ENCODE measurements at places on chromosomes 16 and 17.

DNA sequence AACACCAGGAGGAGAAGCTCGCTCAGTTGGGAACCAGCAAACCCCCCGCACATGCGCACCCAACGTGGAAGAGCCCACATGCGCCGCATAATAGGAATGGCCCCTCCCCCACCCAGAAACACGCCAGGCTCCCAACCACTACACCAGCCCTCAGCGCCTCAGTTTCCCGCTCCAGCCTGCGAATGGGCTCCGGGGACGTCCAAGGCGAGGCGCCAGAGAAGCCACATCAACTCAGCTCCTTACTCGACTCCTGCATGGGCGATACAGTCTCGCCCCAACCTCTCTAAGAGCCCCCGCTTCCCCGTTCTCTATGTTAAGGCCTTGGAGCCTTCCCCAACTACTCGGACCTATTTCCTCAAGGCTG, 504 bp downstream of the SRSF1 start:
- DNase-seq, result no peak

- DNase-seq, result no peak
Measured at GRCh38 chr16:82082543-82083244, 47.6 kb downstream of the HSD17B2 start.

DNA sequence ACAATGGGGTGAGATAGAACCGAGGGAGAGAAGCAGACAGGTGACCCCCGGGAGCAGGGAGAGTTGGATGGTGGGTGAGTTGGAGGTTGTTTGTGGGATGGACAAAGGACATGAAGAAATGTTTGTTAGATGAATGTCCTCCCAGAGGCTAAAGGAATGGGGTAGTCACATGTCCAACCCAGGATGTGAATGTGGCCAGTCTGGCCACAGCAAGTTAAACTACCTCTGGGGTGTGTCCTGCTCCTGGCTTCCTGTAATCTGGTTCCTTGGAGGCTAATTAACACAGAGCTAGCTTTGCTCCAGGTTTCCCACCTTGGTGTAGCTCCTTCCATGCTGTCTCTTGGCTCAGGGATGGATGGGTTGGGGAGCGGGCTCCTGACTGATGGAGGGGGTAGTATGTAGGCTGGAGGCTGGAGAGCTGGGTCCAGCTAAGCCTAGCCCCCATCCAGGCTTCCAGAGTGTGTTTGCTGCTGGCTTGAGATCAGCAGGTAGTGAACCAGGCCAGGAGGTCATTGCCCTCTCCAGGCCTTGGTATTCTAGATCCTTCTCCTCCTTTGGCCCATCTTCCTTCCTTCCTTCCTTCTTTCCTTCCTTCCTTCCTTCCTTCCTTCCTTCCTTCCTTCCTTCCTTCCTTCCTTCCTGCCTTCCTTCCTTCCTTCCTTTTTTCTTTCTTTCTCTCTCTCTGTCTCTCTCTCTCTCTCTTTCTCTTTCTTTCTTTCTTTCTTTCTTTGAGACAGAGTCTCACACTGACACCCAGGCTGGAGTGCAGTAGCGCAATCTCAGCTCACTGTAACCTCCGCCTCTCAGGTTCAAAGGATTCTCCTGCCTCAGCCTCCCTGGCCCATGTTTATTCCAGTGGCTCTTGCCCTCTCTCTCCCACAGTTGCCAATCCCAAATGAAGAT, 28.0 kb upstream of the UBE2G1 start:
- DNase-seq, result no peak

DNA sequence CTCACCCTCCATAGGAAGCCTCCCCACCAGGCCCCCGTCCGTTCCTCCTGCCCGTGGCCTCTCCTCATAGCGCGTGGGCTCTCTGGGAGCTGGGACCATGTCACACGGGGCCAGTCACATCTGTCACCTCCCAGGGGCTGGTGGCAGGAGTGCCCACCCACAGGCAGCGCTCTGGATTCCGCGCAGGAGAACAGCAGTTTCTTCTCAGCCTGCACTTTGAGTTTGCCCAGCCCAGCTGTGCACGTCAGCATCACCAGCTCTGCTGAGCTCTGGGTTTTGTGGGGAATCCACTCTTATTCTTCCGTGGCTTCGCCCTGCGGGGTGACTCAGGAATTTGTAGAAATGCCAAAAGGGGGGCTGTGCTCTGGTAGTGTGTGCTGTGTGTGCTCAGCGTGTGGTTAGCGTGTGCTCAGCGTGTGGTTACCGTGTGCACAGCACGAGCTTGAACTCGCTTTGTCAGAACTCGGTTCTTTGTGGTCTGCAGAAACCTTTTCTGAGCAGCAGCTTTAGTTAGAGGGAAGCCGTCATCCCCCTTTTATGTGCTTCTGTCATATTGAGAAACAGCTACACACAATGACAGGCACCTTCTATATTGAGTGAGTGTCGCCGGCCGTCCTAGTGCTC, 3.2 kb downstream of the ACSF3 start:
- no peak for DNase-seq

GRCh38 chr17:58576679-58577367, 62.4 kb upstream of the MTMR4 start:
- no peak for DNase-seq

DNA sequence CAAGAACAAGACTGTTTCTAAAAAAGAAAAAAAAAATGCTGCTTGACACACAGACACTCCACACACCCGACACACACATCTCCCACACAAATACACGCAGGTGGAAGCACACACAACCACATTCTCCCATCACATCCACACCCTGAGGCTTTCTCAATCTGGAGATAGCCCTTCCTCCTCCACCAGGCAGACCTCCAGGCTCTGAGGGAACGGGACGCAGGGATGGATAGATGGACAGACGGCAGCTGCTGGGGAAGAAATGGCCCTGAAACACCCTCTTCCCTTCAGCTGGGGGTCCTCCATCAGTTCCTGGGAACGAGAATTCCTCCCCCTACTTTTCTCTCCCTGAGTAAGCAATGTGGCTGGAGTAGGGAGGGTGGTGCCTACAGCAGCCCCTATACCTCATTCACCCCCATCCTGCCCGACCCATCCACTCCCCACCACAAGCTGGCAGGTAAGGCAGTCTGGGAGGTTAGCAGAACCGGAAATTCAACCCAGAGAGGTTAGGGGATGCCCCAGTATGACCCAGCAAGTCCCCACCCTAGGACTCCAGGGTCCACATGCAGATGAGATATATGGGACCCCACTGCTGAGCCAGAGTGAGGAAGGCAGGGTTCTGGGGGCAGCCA, 4.1 kb upstream of the LITAFD start:
- no peak for DNase-seq

GRCh38 chr16:65195998-65196397, 74.1 kb upstream of the CDH11 start:
- DNase-seq, result no peak

DNA sequence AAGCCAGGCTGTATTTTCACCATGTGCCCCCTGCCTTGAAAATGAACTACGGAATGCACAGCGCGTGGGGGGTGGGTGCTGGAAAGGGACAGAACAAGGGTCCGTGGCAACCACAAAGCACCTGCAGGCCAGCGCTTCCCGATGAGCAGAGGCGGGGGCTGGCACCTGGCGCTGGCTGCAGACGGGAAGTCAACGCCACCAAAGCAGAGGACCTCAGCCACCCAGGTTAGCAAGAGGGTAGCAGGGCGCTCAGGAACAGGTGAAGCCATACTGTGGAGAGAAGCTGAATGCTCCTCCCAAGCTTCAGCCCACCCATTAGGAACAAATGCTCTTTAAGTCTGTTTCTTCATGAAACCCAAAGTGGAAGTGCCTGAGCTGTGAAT, 64.7 kb downstream of the KLHDC4 start:
- DNase-seq, result no peak

DNA sequence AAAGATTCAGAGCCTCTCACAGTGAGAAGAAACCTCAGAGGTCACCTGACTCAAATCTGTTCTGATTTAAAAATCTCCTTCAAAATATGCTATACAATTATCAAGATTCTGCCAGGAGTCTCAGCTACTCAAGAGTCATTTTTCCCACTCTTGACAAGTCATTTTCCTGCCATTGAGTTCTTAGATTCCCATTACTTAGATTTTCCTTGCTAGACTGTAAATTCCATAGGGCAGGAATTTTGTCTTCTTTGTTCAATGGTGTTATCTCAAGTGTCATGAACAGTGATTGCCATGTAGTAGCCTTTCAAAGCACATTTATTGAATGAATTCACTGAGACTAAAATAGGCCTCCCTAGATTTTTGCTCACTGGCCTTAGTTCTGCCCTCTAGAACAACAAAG, 95.9 kb downstream of the PCTP start:
- no peak for DNase-seq

DNA sequence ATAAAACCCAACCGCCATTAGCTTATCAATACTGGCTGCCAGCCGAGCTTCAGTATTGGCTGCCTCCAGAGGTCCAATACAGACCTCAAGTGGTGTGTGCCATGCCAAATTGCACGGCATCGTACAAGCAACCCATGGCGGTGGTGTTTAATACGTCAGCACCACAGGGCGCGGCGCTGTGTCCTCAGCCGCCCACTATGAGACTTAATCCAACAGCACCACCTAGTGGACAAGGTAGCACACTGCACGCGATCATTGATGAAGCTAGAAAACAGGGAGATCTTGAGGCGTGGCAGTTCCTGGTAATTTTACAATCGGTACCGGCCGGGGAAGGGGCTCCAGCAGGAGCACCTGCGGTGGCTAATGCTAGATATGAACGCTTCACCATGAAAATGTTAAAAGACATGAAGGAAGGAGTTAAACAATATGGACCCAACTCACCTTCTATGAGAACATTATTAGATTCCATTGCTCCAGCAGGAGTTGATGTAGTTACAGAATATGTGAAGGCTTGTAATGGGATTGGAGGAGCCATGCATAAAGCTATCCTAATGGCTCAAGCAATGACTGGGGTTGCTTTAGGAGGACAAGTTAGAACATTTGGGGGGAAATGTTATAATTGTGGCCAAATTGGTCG, 15.4 kb downstream of the FLYWCH1 start:
- DNase-seq, result peak; percentile 81

GRCh38 chr17:73575470-73576221, 68.6 kb downstream of the SDK2 start:
- no peak for DNase-seq

DNA sequence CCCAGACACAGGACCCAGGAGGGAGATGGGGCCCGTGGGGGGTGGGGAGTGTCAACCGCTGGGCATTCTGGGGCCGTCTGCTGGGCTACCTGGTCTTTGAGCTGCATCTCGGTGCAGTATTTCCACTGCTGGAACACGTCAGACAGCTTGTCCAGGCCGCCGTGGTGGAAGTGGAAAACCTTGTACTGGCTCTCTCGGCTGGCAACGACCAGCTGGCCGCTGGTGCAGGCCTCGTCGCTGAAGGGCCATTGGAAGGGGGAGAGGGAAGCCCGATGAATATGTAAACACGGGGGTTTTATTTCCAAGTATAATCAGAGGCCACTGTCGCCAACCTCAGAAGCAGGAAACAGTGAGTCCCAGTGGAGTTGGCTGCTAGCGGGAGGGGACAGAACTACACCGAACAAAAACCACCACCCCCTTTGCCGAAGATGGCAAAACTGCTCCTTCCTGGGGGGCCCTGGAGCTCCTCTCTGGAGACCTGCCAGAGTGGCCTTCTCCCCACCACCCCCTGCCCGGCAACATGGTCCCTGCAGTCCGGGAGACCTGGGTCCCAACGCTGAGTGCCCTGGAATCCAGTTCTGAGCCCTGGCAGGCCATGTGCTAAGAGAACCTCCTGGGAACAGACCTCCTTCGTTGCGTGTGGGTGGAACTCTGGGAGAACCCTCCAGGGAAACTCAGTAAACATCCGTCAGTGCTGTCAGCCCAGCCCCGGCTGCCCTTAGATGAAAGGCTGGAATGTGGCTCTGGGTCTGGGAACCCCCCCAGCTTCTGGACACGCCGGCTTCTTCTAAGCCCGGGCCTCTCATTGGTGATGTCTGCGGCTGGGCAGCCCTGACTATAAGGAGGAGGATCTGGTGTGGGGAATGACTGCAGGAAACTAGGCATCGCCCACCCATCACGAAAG, 84.1 kb downstream of the TBC1D16 start:
- DNase-seq, result no peak
